Activated T-cell treated with anti-CD3 and anti-CD28 coated beads for 48 hours (primary cell): ENCODE measurements at places on chromosomes 4 and X.

DNA sequence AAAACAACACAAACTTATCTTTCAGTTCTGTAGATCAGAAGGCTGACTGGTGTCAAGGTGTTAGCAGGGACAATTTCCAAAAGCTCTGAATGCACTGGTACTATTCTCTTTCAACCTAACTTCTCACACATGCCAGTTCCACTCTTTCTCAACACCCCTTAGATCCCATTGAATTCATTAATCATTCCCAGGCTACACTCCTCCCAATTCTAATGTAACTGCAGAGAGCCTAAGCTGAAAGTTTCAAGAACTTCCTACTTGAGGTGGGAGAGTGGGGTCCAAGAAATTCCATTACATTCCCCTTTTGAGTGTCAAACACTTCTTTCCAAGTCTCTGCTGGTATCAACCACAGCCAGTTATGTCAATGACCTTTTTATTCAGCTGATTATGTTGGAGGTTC, 142.0 kb downstream of the ADAMTS3 start:
- no peak for DNase-seq

GRCh38 chr4:76767983-76768382, 130.0 kb downstream of the SOWAHB start:
- DNase-seq = no peak

GRCh38 chrX:71533851-71534561, 1.1 kb downstream of the OGT start:
- peak; percentile 28 for DNase-seq

DNA sequence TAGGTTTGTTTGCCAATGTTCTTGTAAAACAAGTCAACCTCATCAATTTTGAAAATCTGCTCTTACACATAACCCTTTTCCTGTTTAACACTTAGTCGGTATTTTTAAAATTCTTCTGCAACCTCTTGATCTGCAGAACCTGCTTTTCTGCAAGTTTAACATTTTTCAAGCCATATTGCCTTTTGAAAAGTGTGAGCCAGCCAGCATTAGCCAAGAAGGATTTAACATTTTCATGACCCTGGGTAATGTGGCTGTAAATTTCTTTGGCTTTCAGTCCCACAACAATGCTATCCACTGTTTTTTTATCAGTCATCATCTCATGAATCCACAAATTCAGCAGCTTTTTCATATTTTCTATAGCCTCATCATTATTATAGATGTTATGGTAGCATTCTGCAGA, 956.5 kb downstream of the FAT4 start:
- no peak for DNase-seq

DNA sequence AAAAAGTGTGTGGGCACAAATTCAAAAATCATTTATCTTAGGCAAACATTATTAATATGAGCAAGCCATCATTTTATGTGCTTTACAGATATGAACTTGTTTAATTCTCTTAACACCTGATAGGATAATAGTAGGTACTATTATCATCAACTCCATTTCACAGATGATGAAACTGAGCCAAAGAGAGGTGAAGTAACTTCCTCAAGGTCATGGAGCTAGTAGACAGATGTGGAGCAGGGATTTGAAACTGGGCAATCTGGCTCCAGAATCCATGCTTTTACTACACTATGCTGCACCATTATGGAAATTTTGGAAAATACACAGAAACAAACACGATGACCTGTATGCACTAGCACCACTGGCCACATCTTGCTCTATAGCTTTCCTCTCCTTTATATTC, 1.0 kb upstream of the PIN4 start:
- DNase-seq = no peak

- DNase-seq = no peak
Measured at GRCh38 chr4:74483226-74483911, 38.4 kb downstream of the AREG start.

- DNase-seq = no peak
Measured at GRCh38 chrX:148043271-148043855, 62.2 kb downstream of the FMR1NB start.
